ENCODE measurements at places on chromosomes 2 and 18. TPM values are rescaled to one million over a fixed set of nuclear protein-coding genes. Genes with fewer than 3 reads are reported as not detected.

GRB14 gene
- total RNA-seq = 15.9 TPM

KLHL29 gene
- 0.94 TPM for total RNA-seq

CACNB4 gene
- total RNA-seq = 0.26 TPM

SP140 gene
- not detected for total RNA-seq

BMP10 gene
- not detected for total RNA-seq

TYMS gene
- total RNA-seq = 56.4 TPM

IL18R1 gene
- 0.05 TPM for total RNA-seq

GRCh38 chr2:31110431-31110830 lies 27.8 kb downstream of the GALNT14 start:
- no peak for DNase-seq

- no peak for DNase-seq
Measured at GRCh38 chr18:56841836-56842235, 190.7 kb downstream of the WDR7 start.

DNA sequence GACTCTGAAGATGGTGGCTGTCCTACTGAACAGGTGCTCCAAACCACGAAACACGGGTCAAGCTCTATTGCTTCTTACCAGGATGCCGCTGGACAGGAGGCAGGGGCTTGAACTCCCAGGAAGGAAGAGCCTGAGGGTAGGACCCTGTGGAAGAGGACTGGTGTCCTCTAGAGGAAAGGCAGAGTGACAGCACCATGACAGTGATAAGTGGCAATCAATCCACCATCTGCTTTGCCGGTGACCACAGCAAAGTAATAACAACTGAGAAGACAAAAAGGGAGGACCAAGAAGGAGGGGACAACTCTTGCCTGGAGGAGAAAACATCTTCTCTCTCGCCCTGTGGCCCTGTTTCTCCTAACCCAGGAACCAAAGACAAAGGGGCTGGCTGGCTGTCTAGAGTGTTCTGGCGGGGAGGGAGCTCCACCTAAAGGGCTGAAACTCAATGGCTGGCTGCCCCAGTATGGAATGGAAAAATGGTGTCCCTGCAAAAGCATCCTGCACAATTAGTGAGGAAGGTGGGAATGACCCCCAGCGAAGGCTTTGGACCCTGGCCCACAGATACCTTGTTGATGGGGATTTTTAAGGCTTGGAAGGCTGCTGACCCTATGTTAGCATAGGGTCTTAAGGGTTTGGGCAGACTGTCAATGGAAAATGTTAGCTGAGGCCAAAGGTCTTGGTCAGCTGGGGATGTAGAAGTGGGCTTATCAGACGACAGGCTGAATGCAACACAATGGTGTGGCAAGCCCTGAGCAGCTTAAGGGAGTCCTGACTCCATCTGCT lies 35.4 kb downstream of the PROC start:
- DNase-seq = peak; percentile 14

- DNase-seq = no peak
Measured at GRCh38 chr2:133942398-133942797, 311.5 kb upstream of the MGAT5 start.

GRCh38 chr2:121972203-121972602 lies 216.8 kb downstream of the TSN start:
- DNase-seq = no peak

DNA sequence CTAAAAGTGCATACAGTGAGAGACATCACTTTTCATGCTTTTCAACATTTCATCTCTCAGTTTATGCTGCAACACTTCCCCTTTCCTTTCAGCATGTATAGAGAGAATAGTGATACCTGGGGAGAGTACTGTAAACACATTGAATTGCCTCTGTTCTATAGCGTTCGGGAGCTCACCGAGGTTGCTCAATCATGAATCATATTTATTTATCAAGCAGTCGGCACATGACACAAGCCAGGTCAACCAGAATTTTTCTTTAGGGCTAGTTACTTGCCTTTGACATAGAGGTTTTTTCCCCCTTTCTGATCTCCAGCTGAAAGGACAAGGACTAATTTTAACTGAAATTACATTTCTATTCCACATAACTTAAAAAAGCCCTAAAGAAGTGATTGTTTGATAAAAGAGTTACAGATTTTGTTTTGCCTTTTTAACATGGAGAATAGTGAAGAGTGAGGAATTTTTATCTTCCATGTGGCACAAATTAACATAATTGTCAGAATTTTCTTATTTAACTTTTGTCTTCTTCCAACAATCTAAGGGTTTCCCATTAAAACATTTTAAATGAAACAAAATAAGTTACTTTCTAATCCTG lies 690.9 kb upstream of the TMEFF2 start:
- peak; percentile 46 for DNase-seq

DNA sequence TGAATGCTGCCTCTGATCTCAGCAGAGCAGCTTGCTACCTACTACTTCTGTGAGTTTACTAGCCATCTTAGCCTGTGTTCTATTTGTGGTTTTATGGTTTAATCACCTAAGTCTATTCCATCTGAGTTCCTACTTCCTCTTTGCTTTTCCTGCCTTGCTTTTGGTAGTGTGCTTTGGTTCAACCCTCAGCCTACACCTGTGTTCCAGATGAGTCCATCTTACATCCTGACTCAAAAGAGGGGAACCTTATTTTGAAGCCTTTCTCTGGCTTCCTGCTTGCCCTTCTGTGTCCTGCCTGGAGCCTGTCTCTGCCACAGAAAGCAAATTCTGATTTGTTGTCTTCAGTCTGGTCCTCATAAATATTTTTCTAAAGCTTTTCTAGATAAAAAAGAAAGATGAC lies 530.3 kb upstream of the MEX3C start:
- DNase-seq = no peak

GRCh38 chr2:139613264-139613663 lies 833.1 kb upstream of the NXPH2 start:
- no peak for DNase-seq

GRCh38 chr18:27948986-27949385 lies 227.9 kb downstream of the CDH2 start:
- DNase-seq = no peak

GRCh38 chr2:11446733-11447248 lies 19.2 kb downstream of the E2F6 start:
- peak; percentile 76 for DNase-seq

DNA sequence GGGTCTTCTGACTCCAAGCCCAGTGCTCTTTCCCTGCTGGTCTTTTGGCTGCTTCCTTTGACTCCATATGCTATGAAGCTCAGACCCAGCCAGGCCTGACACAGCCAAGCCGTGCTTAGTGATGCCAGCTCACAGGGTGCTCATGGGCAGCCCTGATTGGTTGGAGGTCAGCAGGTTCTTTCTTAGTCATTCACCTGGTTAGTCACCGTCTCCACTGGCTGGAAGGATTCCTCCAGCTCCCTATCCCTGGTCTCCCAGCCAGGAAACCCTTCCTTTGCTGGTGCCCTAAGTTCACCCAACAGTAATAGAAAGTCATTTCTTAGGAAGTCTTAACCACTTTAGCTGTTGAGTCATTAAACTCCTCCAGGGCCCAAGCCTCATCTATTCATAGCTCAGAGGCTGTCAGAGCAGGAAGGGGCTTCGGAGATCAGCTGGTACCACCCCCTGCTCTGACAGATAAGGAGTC lies 3.9 kb downstream of the KCNK3 start:
- DNase-seq = peak; percentile 39

- no peak for DNase-seq
Measured at GRCh38 chr2:239722760-239723470, 302.2 kb downstream of the NDUFA10 start.

GRCh38 chr2:237026981-237027711 lies 58.5 kb upstream of the COPS8 start:
- DNase-seq = peak; percentile 74

- no peak for DNase-seq
Measured at GRCh38 chr18:44599412-44599811, 81.3 kb upstream of the SETBP1 start.
